ENCODE measurements at places on chromosomes 1 and 21.
A peak's percentile ranks its signal among the peaks of the same experiment; 100 is the strongest.

GRCh38 chr1:59058665-59059439, 238.0 kb upstream of the FGGY start:
- DNase-seq, result no peak

GRCh38 chr1:209675565-209676154, 448 bp downstream of the G0S2 start:
- peak; percentile 30 for DNase-seq

DNA sequence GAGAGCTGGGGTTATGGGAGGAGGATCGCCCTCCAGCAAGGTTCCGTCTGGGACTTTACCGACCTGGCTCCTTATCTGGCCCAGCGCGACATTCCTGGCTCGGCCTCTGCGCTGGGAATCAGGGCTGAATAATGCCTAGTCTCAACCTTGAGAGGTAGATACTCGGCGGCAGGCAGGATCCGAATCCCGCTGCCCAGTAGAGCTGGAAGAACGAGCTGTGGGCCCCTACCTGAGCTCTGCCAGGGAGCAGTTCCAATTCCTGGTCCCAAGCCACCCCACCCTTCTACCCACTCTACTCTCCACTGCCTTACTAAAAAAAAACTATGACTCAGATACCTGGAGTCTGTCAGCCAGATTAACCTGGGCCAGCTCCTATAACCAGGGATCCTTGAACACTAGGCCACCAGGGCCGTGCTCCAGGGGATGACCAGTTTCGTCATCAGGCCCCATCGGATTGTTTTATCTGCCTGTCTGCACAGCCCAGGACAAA, 53.6 kb downstream of the RHBG start:
- DNase-seq, result no peak

- DNase-seq, result no peak
Observed at GRCh38 chr1:38208716-38209632, 162.4 kb upstream of the POU3F1 start.

DNA sequence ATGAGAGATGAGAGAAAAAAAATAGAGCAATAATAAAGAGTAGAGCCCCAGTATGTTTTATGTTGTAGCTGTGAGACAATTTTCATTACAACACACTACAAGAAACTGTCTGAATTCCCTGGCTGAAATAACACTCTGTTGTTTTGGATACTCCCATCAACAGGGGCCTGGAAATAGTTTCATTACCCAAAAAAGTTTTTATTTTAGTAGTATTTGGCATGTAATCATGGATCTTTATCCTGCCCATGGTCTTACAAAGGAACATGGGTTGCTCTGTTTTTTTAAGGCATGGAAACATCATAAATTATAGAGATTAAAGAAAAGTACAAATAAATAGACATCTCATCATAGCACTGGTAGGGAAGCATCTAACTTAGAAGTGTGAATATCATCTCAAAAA, 56.3 kb downstream of the GNG12 start:
- DNase-seq, result no peak
